Bone marrow (tissue), 2 donors: ENCODE measurements at places on chromosomes 3 and 15.

GRCh38 chr3:53073553-53074365 lies 27.9 kb upstream of the SFMBT1 start:
- DNase-seq, result no peak

GRCh38 chr15:60957111-60957510 lies 272.0 kb downstream of the RORA start:
- DNase-seq, result no peak

DNA sequence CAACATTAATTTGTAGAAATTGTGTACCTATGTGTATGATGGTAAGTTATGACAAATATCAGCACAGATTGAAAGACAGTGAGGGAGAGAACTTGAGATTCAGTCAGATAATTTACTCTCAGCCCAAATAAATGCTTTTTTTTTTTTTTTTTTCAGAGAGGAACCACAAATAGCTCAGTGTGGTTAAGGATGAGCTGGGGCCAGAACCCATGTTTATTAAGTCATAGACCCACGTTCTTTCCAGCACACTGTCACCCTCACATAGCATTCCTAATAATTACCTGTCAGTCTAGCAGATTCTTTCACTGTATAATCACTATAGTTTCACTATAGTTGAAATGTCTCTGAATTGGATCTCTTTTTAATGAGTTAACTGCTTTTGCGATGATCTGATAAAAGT lies 246.1 kb downstream of the ZIC1 start:
- DNase-seq, result no peak

DNA sequence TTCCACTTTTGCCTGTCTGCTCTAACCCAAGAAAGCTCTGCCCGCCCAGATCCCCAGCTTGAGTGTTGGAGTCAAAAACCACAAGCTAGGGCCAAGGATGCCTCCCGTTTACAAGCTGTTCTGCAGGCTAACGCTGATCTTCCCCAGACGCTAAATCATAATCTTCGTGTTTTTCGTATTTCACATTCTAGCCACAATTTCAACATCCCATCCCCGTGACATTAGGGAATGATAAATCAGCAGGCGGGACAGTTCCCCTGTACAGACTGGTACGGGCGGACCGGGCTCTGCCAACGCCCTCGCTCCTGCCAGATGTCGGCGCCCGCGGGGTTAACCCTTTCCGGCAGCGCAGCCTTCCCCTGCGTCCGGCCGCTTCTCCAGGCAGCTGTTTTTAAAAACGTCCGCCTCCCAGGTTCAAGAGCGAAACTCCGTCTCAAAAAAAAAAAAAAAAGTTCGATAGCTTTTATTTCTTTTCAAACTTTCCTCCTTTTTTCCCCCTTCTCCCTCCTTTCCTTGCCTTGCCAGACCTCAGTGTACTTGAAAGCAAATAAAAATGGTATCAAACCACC lies 81.0 kb upstream of the BNC1 start:
- DNase-seq, result no peak

GRCh38 chr3:126350502-126351085 lies 6.6 kb downstream of the KLF15 start:
- DNase-seq, result no peak

- DNase-seq, result no peak
These were observed 96.2 kb downstream of the HES1 start for GRCh38 chr3:194231929-194232832.

DNA sequence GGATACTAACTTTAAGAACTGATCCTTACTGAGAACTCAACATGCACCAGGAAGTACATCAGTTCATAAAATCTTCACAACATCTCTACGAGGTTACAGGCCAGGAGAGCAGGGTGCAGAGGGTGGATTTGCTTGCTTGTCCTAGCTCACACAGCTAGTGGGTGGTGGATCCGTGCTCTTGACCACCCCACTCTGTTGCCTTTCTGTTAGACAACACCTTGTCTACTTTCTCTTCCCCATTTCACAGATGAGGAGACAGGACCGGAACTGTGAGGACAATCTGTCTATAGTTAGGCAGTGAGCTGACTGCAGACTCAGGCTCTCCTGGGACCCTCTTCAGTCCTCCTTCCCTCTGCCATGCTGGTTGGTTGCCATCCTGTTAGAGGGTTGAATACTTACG lies 221.7 kb upstream of the TLE3 start:
- DNase-seq, result no peak

GRCh38 chr15:77030928-77031375 lies 36.0 kb downstream of the PSTPIP1 start:
- no peak for DNase-seq

GRCh38 chr3:27307566-27307965 lies 61.6 kb downstream of the NEK10 start:
- no peak for DNase-seq

GRCh38 chr15:43913026-43913780 lies 86.4 kb downstream of the WDR76 start:
- DNase-seq, result no peak

GRCh38 chr15:80275961-80276360 lies 23.9 kb upstream of the CTXND1 start:
- no peak for DNase-seq

DNA sequence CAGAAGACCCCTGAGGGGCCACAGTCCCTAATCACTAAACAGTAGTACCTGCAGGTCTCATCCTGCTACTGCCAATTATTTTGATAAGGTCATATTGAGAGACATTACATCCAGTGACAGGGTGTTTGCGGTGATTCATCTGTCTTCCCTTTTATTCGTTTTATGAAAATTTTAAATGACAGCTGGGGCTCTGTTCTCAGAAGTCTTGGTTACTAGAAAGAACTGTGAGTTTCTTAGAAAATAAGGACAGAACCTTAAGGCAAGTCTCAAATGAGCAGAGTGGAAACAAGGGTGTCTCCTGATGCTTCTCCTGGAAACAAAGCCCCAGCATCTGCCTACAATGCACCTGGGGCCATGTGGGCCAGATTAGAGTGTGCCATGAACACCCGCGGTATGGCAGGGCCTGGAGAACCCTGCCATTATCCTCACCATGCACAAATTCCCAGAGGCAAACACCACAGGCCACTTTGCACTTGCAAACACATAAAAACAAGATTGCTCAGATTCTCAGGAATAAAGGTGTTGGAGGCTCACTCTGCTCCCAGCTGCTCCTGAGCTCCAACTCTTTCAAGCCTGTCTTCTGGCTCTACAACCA lies 66.3 kb upstream of the IQSEC1 start:
- no peak for DNase-seq

DNA sequence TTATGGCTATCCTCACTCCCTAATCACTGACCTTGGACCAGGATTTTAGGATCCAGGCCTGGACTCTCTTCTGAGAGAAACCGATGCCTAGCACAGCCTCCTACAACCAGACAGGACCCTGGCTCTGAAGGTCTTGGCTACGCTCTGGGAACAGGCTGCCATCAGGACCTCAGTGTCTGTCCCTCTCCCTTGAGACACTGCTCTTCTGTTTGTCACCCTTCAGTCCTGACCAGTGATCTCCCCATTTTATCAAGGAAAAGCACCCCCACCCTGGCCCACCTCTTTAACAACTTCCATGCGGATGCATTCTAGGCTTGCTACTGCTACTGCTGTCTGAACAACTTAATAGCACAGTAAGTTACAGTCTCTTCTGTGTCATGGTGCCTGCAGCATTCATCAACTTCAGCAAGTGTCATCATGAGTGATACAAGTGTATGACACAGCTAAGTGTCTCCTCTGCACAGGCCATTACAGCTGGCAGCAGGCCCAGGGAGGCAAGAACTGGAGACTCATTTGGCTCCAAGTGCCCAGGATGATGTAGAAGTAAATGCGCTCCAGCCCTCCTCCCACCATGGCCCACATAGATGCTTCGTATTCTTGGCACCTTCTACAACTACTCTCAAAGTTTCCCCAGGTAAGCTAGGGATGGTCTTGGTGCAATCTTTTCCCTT lies 302.4 kb downstream of the EPHB1 start:
- DNase-seq, result no peak

- no peak for DNase-seq
These were observed 80.8 kb downstream of the GHSR start for GRCh38 chr3:172367205-172368105.

DNA sequence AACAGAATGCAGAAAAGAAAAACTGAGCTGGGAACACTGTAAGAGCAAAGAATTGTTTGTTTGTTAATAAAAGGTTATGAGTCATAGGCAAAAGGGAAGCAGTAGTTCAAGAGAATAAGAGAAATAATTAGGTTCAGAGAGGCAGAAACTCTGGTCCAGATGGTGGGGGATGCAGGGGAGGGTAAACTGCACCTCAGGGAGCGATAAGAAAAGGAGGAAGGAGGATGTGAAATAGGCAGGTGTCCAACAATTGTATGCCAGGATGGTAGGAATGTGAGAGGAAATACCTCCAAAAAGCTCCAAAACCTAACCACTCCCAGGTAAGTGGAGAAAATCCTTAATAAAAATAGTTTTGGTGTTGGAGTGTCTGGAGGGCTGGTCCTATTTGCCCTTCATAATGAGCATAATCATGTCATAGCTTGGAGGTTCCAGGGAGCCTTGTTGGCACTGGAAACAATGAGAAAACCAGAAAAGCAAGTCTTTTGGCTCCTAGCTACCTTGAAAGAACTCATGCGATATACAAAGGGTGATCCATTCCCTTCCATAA lies 405.4 kb upstream of the TBL1XR1 start:
- DNase-seq, result peak; percentile 51

- DNase-seq, result no peak
These were observed 4.6 kb downstream of the SHOX2 start for GRCh38 chr3:158101335-158102241.

DNA sequence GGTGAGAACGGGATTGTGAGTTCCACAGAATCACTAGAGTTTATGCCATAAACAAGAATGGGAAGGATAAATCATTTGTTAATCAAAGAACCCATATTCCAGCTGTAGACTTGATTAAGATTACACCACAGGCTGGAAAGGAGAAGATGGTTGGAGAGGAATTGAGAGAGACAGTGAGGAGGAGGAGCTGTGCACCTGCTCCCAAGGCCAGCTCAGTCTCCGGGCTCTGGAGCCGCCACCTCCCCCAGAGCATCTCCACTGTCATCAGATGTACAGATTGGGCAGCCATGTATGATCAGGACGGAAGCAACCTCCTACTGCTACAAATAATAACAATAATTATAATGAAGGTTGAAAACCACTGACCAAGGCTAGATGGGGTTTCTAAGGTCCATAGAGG lies 170.0 kb downstream of the MINAR1 start:
- DNase-seq, result no peak

DNA sequence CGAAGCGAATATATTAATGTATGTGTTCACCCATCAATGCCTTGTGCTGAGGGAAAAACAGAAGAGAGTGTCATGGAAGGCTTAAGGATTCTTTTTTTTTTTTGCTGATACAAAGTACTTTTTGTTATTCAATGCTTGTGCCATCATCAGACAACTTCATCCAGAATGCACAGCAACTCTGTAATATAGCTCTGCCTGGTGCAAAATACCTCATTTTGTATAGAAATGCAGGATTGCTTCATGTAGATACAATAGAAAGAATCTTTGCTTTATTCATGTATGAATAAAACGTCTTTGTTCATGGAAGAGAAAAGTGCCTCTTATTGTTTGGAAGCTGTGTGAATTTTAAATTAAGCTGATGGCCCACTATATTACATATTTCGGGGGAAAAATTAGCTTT lies 62.9 kb downstream of the SH3GL3 start:
- DNase-seq, result no peak

GRCh38 chr3:142904639-142905436 lies 16.0 kb upstream of the PCOLCE2 start:
- no peak for DNase-seq

- DNase-seq, result no peak
These were observed 28.6 kb downstream of the LRTM1 start for GRCh38 chr3:54899273-54899672.

DNA sequence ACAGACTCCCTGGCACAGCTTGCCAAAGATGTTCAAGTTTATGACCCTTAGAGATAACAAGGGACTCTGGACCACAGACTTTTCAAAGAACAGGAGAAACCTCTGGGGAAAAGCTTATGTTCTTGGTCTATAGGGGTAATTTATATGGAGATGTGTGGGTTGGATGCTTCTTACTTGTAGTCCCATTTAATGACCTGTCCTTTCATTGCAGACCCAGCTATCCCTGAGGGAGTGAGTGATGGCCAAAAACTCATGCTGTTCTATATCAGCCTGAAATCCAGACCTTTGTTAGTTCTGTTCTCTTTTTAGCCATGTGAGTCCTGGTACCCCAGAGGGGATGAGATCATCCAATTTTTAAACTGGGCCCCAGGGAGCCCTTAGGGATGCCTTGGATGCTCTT lies 43.7 kb upstream of the MRPL3 start:
- DNase-seq, result no peak

DNA sequence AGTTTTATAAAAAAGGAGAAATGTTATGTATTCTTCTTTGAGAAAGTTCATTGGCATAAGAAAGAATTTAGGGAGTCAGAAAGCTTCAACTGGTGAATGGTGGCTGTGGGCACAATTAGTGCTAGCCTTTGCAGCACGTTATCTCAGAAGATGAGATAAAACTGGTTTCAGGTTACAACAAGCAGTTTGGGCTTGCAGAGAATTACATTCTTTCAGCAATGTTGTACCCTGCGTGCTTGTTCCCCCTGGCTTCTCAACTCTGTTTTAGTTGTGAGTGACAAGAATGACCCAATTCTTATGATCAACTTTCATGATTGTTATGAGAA lies 31.6 kb upstream of the ACP3 start:
- no peak for DNase-seq

GRCh38 chr3:160454995-160455394 lies 5.4 kb upstream of the TRIM59 start:
- no peak for DNase-seq

DNA sequence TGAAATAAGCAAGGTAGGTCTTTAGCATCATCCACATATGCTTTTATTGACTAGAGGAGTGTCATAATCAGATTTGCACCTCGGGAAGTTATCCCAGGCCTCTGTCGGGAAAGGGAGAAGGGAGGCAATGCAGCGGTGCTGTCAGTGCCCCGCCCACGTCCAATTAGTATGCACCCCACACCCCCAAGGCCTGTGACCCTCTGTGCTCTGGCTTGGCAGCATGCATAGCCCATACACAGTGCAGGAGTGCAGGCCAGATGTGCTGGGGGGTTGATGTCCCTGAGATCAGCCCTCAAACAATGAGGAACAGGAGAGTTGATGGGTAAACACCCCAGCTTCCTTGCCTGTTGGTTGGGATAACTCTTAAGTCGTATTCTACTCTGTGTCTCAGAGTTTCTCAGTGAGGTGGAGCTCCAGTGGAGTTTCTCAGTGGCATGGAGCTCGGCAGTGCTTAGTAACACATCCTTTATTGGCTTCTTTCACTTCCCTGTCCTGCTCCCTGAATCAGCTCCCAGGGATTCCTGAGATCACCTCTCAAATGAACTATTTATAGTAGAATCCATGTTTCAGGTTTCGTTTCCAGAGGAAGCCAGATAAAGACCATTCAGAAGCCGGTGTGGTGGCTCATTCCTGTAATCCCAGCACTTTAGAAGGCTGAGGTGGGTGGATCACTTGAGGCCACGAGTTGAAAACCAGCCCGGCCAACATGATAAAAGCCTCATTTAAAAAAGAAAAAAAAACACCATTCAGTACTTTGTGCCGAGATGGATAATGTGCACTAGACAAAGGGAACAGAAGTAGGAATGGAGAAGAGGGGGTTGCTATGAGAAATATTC lies 26.7 kb upstream of the NDUFB4 start:
- DNase-seq, result no peak

DNA sequence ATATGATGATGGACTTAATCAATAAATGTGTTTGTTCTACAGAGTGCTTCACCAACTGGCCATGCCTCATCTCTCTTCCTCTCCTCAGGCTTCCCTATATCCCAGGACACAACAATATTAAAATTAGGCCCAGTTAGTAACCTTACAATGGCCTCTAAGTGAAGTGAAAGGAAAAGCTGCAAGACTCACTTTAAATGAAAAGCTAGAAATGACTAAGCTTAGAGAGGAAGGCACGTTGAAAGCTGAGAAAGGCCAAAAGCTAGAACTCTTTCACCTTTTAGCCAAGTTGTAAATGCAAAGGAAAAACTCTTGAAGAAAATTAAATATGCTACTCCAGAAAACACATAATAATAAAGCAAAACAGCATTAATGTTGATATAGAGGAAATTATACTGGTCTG lies 1010.3 kb downstream of the NAALADL2 start:
- no peak for DNase-seq
